B cell (primary cell): ENCODE measurements at places on chromosomes 1 and 21. TPM values are rescaled to one million over a fixed set of nuclear protein-coding genes. Genes with fewer than 3 reads are reported as not detected.

Gene OR10J1
- not detected in 2 replicates for total RNA-seq

Gene SMCP
- total RNA-seq: not detected in 2 replicates

Gene RASAL2
- total RNA-seq: 0.02 and 0.12 TPM in 2 replicates

Gene TPTE
- total RNA-seq: not detected in 2 replicates

DNA sequence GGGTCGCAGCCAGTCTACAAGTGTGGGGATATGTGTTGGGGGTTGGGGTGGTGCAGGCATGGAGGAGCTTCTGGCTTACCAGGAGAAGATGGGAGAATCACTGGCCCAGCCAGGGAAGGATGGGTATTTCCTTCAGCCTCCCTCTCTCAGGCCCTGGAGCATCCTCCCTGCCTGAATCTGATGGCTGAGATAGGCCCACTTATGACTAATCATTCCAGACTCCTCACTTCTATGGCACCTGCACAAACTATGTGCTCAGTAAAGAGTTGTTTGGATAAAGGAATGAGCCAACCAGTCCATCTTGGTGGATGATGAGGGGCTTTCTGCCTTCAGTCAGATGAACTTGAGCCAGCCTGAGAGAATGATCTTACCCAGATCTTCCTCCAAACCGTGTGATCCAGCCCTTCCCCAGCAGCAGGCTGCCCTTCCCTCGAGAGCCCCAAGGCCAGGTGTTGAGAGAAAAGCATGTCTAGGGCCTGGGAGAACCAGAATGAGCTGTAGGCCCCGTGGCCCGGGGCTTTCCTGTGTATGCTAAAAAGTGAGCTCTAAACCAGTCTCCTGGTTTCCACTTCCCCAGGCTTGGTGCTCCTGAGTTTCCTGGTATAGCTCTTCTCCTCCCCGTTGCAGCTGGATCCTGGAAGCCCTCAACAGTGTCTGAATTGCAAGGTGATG is 1.3 kb downstream of the GPA33 start:
- no peak for DNase-seq
- H3K4me1 ChIP-seq: peaks cover 17% of the 10 kb centered on the region
- no peak overlapping the region for H3K4me3 ChIP-seq
- no peaks in the 10 kb centered on the region for H3K27me3 ChIP-seq

- H3K27me3 ChIP-seq: no peaks in the 10 kb centered on the region
- H3K4me1 ChIP-seq: no peaks in the 10 kb centered on the region
These were observed 20.2 kb upstream of the ROR1 start for GRCh38 chr1:63753591-63753990.

DNA sequence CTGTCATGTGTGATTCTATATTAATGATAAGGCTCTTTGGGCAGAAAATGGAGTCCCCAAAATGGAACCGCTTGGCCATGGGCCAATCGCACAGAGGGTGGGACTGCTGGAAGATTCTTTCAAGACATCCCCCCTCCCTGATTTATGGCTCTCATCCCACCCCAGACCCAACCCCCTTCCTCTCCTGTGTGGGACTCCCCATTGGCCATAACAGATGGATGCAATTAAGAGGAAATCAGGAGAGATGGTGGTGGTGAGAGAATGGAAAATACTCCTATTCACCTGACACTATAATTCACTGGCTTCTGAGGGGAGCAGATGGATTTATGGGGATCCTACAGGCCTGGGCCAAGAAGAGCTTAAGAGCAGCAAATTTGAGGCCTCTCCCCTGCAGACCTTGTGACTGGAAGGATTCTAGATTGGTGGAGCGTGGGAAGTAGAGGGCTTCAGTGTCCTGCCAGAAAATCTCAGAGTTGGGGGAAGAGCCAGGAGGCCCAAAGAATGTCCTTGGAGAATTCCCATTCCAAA is 1.7 kb downstream of the IGFN1 start:
- no peak overlapping the region for H3K27ac ChIP-seq
- H3K4me3 ChIP-seq: no peak overlapping the region
- DNase-seq: no peak
- H3K4me1 ChIP-seq: no peaks in the 10 kb centered on the region
- no peaks in the 10 kb centered on the region for H3K27me3 ChIP-seq

DNA sequence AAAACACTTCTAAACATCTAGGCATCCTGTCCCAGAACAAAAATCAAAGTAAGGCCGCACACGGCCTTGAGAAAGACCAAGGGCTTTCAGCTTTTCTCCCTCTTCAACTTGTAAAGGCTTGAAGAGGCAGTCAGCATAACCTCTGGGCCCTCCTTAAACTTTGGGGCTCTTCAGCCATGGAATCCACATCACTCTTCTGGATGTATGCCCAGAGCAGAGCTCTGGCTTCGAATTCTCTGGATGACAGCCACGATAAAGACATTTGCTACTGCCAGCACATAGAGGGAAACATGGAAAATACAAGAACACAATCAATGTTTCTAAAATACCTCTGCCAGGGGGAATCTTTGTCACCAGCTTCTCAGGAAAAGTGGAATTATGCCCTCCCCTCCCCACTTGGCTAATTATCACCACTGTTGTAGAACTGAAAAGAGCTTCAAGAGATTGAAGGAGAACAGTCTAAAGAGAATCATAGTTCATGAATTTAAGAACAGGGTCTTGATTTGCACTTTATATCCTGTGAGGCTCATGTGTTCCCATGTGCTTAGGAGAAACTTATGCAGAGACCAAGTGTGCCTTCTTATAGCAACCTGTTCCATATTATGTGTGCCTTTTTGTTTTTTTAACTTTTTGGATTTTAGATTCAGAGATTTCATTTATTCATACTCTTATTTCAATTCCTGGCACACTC is 39.0 kb upstream of the DPT start:
- H3K36me3 ChIP-seq: no peaks in the 10 kb centered on the region
- H3K4me3 ChIP-seq: no peak overlapping the region
- H3K27me3 ChIP-seq: no peaks in the 10 kb centered on the region
- no peak overlapping the region for H3K27ac ChIP-seq
- H3K4me1 ChIP-seq: no peaks in the 10 kb centered on the region

DNA sequence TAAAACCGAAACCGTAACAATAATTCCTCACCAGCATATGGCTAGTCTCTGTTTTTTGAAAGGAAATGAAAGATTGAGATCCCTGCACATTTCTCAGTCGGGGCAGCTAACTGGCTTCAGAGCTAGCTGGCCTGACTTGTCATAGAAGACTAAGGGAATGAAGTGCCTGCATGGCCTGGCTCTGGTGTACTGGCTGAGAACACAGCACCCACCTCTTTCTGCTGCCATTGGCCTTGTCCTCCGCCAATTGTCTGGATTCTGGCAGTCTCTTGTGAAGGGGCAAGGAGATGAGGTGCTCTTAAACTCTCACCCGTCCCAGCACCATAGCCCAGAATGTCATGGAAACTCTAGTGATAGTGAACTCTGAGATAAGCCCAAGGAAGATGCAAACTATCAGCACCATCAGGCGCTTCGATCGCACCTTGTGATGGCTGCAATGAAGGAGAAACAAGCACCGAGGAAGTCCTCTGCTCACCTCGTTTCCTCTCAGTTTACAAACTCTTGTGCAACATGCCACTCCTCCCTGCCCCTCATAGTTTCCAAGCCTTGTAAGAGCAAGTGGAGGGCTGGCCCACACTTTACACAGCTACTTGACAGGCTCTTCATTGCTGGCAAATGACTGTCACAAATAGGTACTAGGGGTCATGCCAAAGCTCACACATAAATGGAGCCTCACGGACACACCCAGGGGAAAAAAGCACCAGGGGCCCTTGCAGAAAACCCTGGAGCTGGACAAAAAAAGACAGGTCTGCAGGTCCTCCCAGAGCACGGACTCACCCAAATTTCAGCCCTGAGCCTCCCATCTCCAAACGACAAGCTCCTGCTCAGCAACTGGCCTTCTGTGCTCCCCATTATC is 16.4 kb downstream of the INPP5B start:
- peaks cover 29% of the 10 kb centered on the region for H3K4me1 ChIP-seq
- peak overlapping the region; percentile 80 for H3K27ac ChIP-seq
- DNase-seq: peak; percentile 33
- no peaks in the 10 kb centered on the region for H3K36me3 ChIP-seq
- peak overlapping the region; percentile 81 for H3K4me3 ChIP-seq
- no peaks in the 10 kb centered on the region for H3K27me3 ChIP-seq

DNA sequence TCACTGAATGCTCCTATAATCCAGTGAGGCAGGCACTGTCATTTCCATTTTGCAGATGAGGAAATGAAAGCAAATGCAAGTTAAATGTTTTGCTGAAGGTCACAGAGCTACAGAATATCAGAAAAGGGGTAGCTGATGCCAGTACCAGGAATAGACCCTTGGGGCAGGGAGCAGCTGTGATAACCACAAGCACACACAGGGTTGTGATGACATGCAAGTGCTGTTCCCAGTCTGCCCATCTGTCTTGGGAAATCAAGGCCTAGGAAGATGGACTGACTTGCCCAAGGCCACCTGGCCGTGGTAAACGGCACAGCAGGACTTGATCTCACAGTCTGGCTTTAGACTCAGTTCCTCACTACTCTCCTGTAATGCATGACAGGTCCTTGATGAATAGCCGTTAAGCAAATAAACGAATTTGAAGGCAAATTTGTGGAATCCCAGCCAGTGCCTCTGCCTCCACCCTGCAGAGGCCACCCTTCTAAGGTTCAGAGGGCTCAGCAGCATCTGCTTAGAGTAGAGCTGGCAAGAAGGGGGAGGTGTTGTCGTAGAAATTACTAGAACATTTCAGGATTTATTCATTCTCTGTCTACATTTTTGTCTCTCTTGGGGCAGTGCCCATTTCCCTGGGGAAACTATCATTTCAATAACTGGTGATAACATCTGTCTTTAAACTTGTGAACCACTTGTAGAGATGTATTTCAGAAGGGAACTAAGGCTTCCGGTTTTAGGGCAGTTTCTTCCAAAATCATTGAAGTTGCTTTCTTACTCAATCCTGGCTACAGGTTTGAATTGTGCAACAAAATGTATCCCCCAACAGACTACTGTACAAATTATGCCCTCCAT is 53.2 kb upstream of the MRPS6 start:
- peaks cover 50% of the 10 kb centered on the region for H3K4me1 ChIP-seq
- no peaks in the 10 kb centered on the region for H3K36me3 ChIP-seq
- H3K27me3 ChIP-seq: no peaks in the 10 kb centered on the region

DNA sequence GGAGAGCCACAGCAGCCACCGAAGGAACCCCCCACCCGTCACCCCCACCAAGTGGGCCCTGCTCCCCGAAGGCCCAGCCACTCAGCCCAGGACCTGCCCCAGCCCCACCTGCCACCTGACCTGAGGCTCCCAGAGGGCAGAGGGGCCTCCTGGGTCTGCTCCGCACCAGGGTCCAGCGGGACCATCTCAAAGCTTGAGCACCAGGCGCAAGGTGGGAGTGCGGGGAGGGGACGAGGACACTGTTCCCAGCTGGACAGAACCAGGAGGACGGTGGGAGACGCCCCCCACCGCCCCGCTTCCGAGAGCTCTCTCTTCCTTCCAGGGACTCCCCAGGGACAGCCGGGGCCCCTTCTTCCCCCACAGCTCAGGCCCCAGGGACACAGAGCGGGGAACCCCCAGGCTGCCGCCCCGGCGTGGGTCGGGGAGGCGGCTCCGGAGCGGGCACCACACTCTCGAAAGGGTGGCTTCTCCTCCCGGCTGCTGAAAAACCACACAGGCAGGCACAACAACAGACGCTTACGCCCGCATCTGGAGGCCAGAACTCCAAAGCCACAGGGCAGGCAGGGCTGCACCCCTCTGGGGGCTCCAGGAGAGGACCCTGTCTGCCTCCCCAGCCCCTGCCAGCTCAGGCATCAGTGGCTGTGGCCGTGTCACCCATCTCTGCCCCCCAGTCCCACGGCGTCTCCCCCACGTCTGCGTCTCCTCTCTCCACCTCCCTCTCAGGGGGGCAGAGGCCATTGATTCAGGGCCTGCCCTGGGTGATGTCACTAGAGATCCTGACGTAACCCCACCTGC is 1.9 kb upstream of the TTLL10 start:
- H3K36me3 ChIP-seq: no peaks in the 10 kb centered on the region
- H3K27ac ChIP-seq: peak overlapping the region; percentile 53
- H3K4me3 ChIP-seq: peak overlapping the region; percentile 24

GRCh38 chr1:155858800-155859233 is 550 bp upstream of the SYT11 start:
- no peak for DNase-seq
- H3K4me3 ChIP-seq: peak overlapping the region; percentile 89
- H3K27me3 ChIP-seq: peaks cover 4% of the 10 kb centered on the region
- H3K4me1 ChIP-seq: peaks cover 12% of the 10 kb centered on the region

DNA sequence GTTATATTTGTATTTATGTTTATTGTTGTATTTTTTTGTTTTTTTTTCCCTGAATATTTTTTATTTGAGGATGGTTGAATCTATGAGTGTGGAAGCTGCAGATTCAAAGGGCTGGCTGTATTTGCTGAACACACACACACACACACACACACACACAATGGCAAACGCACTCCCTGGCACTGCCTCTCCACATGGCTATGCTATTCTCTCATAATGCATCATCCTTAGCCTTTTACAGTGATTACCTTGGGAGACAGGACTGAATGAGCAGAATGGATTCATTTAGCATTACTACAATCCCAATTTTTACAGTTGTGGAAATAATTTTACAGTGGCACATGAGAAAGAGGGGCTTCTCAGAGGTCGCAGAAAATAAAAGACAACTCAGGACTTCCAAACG is 390.1 kb downstream of the PCP4 start:
- H3K4me3 ChIP-seq: no peak overlapping the region
- no peak overlapping the region for H3K27ac ChIP-seq
- no peak for DNase-seq
- no peaks in the 10 kb centered on the region for H3K27me3 ChIP-seq
- no peaks in the 10 kb centered on the region for H3K4me1 ChIP-seq
- no peaks in the 10 kb centered on the region for H3K36me3 ChIP-seq

- no peak overlapping the region for H3K27ac ChIP-seq
- peaks cover 10% of the 10 kb centered on the region for H3K36me3 ChIP-seq
- no peaks in the 10 kb centered on the region for H3K27me3 ChIP-seq
These were observed 20.9 kb downstream of the PDXK start for GRCh38 chr21:43739621-43740435.

DNA sequence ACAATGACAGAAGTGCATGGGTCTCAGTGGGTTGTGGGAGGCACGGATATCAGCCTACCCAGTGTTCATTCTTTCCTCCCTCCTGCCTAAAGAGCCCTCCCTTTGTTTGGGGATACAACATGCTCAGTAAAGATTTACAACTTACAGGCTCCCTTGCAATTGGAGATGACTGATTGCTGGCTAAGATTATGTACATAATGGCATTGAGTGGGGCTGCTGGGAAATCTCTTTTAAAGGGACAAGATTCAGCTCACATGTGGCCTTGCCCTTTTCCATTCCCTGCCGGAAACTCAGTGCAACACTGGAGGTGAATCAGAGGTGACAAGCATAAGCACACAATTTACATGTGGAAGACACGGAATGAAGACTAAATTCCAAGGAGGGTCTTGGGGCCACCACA is 83.7 kb upstream of the CHRM3 start:
- H3K4me3 ChIP-seq: no peak overlapping the region
- no peaks in the 10 kb centered on the region for H3K36me3 ChIP-seq
- DNase-seq: no peak
- H3K4me1 ChIP-seq: no peaks in the 10 kb centered on the region

DNA sequence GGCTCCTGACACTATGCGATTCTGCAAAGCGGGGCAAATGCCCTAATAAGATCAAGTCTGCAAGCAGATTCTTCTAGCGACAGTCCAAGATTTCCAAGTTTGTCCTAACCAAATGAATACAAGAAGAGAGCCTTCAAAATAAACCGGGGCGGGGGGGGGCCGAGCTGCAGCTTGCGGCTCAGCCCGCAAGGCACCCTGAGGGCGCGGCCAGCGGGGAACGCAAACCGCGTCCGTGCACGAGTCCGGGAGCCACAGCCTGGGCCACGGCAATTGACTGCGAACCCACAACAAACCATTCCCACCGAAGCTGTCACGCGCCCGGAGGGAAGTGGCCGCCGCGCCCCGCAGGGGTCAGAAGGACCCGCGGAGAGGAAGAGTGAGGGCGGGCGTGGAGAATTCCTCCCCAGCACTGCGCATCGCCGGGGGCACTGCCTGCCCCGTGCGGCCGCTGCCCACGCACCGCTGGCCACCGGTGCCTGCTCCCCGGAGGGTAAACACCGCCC is 687 bp downstream of the TGFBR3 start:
- H3K36me3 ChIP-seq: no peaks in the 10 kb centered on the region
- H3K27me3 ChIP-seq: peaks cover 21% of the 10 kb centered on the region
- peak overlapping the region; percentile 53 for H3K4me3 ChIP-seq
- peaks cover 18% of the 10 kb centered on the region for H3K4me1 ChIP-seq
- H3K27ac ChIP-seq: no peak overlapping the region
